ENCODE measurements at places on chromosomes 13 and 19. TPM values are rescaled to one million over a fixed set of nuclear protein-coding genes. Genes with fewer than 3 reads are reported as not detected.

The EID2B gene
- 9.5 TPM for total RNA-seq

The ZNF429 gene
- total RNA-seq = not detected

The CD177 gene
- total RNA-seq = 0.11 TPM

The FPR2 gene
- not detected for total RNA-seq

The VSTM2B gene
- not detected for total RNA-seq

The TTC9B gene
- 0.61 TPM for total RNA-seq

The FXYD1 gene
- 0.33 TPM for total RNA-seq

The PCDH9 gene
- total RNA-seq = 5.6 TPM

The ZNF223 gene
- total RNA-seq = 5.1 TPM

The SYT5 gene
- 3.0 TPM for total RNA-seq

The ZNF253 gene
- total RNA-seq = not detected

The CLEC11A gene
- total RNA-seq = 9.7 TPM

The LILRB3 gene
- total RNA-seq = 0.17 TPM

The ALG11 gene
- 8.8 TPM for total RNA-seq

The SIGLEC5 gene
- not detected for total RNA-seq

The ATP4B gene
- total RNA-seq = not detected

The SMIM44 gene
- not detected for total RNA-seq

The ACP5 gene
- 0.15 TPM for total RNA-seq

The CRX gene
- not detected for total RNA-seq

The KLK10 gene
- 0.09 TPM for total RNA-seq

The RNF113B gene
- not detected for total RNA-seq

The HPN gene
- total RNA-seq = 0.06 TPM

The OVOL3 gene
- 0.45 TPM for total RNA-seq

The CCNA1 gene
- total RNA-seq = 0.28 TPM

The GPR12 gene
- total RNA-seq = not detected

The PLIN5 gene
- 0.12 TPM for total RNA-seq

The TBXA2R gene
- total RNA-seq = 0.99 TPM

The ZNF420 gene
- 4.9 TPM for total RNA-seq

The STOML3 gene
- not detected for total RNA-seq

The KLK3 gene
- not detected for total RNA-seq

The LILRB1 gene
- not detected for total RNA-seq

The NBEA gene
- 2.0 TPM for total RNA-seq

The CBARP gene
- total RNA-seq = 2.9 TPM

The ARRDC2 gene
- 52.5 TPM for total RNA-seq

The ZNF723 gene
- total RNA-seq = not detected

The IGLON5 gene
- total RNA-seq = not detected

The GNG7 gene
- 0.06 TPM for total RNA-seq

The CASP14 gene
- not detected for total RNA-seq

The ATP4A gene
- total RNA-seq = not detected

The TEAD2 gene
- 16.8 TPM for total RNA-seq

The PRODH2 gene
- total RNA-seq = 0.36 TPM

The DAND5 gene
- total RNA-seq = not detected

The SLC10A2 gene
- not detected for total RNA-seq

The PDX1 gene
- total RNA-seq = not detected

The ATP8B3 gene
- 3.3 TPM for total RNA-seq

The LILRB5 gene
- total RNA-seq = 0.05 TPM

The FBN3 gene
- 0.17 TPM for total RNA-seq

The SYNGR4 gene
- 3.6 TPM for total RNA-seq

All from A549 treated with Hydrocortisone at 1 μM for 4 hours (cell line).